Stimulated activated CD8-positive, alpha-beta memory T cell treated with anti-CD3 and anti-CD28 coated beads, Interleukin-2, amount 100 ng/mL, for 48 hours (primary cell): ENCODE measurements at places on chromosomes 2 and 18.

- DNase-seq: no peak
These were observed 44.3 kb upstream of the CAB39 start for GRCh38 chr2:230668184-230668938.

GRCh38 chr18:8276406-8276805 lies 332.8 kb upstream of the RAB12 start:
- no peak for DNase-seq

- DNase-seq: no peak
These were observed 380.0 kb upstream of the ACVR2A start for GRCh38 chr2:147464737-147465357.

GRCh38 chr2:167832868-167833287 lies 414.5 kb downstream of the STK39 start:
- DNase-seq: no peak

DNA sequence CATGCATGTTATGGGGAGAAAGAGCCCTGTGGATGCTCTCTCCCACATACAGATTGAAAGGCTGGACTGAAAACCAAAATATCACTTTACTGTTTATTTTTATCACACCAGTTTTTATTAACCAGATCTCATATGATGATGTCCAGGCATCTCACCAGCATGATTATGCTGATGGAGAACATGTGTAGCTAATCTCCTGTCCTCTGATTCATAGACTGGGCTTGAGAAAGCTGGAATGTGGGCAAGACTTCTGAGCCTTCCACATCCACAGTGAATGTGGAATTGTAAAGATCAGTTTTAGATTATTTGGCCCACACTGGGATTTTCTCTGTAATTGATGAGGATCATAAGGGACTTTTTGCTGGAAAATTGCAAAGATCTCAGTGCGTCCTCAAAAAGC lies 137.9 kb downstream of the ICOS start:
- no peak for DNase-seq

DNA sequence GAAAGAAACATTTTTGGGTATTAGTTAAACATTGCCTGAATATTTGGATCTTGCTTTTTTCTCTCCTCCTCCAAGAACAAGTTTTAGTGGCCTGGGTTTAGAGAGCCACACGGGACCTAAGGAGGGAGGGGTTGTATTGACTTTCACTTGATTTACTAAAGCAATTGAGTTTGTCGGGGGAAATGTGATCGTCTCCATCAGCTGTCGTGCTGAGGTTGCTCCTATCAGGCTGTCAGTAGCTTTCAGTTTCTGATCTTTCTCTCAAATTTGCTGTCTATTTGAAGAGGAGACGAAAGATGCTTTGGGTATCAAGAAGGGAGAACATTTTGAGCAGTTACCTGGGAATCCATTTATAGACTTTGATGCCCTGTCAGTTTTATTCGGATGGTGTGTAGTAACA lies 106.0 kb downstream of the SETBP1 start:
- no peak for DNase-seq

- DNase-seq: no peak
These were observed 31.4 kb downstream of the POLR1A start for GRCh38 chr2:86074256-86074655.

DNA sequence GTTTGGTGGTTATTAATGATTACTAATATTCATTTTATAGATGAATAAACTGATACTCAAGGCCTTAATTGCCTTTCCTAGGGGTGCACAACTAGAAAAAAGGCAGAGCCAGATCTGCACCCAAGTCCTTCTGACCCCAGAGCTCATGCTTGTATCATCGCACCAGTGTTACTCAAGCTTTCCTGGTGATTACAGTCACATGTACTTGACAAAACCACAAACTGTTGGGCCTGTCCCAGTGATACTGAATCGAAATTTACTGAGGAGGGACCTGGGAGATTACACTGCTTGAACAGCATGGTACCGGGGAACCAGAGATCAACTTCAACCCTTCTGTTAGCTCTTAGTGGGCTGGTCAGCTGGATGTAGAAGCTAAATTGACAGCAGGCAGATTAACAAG lies 33.7 kb downstream of the FASTKD2 start:
- DNase-seq: no peak

- no peak for DNase-seq
These were observed 209.5 kb downstream of the LPIN1 start for GRCh38 chr2:11955884-11956291.

DNA sequence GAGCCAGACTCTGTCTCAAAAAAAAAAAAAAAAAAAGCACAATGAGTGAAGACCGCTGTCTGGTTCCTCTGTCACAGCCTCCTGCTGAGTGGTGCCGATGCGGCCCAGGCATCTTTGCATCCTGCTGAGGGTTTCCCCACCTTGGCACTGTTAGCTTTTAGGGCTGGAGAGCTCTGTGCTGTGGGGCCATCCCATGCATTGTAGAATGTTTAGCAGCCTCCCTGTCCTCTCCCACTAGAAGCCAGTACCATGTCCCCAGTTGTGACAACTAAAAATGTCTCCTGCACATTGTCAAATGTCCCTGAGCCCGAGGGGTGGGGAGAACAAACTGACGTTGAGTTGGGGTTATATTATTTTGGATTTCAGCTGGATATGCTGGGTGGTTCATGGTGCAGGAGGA lies 7.9 kb upstream of the COLEC11 start:
- DNase-seq: no peak

DNA sequence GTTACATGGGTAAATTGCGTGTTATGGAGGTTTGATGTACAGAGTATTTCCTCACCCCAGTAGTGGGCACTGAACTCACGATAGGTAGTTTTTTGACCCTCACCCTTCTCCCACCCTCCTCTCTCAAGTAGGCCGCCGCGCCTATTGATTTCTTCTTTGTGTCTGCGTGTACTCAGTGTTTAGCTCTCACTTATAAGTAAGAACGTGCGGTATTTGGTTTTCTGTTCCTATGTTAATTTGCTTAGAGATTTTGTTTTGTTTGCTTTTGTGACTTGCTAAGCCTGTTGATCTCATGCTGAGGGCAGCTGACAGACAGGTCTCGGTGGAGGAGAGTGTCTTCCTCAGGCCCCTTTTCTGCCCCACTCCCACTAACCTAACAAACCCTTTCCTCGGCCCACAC lies 36.2 kb downstream of the ACOXL start:
- DNase-seq: no peak

GRCh38 chr2:10048501-10049171 lies 5.3 kb downstream of the KLF11 start:
- DNase-seq: no peak

- DNase-seq: no peak
These were observed 691.8 kb downstream of the TSN start for GRCh38 chr2:122447237-122447636.

DNA sequence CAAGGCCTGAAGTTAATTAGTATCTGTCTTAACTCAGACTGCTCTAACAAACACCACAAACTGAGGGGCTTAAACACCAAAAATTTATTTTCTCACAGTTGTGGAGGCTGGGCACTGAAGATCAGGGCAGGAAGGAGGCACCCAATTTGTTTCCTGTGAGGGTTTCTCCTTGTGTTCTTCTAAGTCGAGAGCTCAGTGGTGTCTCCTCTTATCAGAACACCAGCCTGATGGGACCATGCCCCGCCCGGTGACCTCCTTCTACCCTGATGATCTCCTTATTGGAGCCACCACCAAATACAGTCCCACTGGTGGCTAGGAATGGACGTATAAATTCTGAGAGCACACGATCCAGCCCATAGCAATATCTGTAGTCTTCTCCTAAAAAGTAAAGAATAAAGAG lies 20.5 kb downstream of the TMEM18 start:
- no peak for DNase-seq

DNA sequence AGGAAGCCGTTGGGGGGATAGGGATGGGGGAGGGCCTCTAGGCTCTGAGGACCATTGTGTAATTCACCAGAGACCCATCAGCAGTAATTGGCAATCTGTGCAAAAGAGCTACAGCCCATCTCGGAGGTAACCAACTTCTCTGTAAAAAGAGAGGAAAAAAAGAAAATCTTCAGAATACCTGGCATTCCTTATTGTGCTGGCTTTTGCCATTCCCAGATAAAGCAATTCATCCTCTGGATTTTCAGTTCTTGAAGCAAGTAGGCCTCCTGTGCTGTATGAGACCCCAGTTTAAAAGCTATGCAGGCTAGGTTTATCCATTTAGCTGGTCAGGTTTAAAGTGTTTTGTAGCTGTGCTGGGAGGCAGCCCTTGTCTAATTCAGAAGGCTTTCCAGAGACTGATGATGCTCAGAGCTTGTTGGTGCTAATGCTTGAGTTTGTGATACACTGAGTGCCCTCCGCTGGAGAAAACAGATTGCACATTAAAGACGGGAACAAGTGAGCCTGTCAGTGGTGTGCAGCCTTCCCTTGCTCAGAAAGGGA lies at the start of gene LRRTM4:
Gene LRRTM4, minus strand, starts transcription at position 446 of the 540 bp plus-strand sequence.
- DNase-seq: no peak

GRCh38 chr2:145687442-145688134 lies 1167.7 kb upstream of the ZEB2 start:
- no peak for DNase-seq

DNA sequence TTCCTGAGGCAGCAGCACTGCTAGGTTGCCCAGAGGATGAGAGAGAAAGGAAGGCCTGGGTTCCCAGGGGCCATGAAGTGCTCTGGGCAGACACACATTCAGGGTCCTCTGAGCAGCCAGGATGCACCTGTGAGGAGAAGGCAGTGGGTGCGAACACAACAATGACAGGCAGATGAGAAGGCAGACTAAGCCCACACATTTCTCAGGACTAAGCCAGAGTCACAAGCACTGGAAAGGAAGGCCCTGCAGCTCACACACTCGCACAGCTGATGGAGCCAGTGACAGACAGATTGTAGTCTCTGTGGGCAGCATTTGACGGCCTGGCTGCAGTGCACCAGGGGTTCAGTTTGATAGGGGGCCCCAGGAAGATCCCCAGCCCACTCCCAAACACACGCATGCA lies 61.8 kb downstream of the ARHGEF4 start:
- no peak for DNase-seq

- DNase-seq: no peak
These were observed 524.2 kb upstream of the CHAC2 start for GRCh38 chr2:53243430-53243829.

DNA sequence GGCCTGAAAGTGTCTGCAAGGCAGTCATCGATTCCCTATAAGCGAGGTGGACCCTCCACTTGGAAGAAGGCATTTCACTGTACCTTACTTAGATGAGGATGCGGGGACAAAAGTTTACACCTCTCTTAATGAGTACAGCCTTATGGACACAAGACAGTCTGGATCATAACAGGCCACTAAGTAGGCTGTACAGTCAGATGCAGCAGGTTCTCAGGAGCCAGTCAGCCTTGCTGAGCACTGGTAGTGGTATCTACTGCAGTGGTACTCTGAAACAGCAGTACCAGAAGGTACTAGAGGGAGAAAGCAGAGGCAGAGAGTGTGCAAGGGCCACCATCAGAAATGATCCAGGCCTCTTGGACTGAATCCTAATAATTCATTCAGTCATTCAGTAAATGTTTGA lies 77.6 kb downstream of the KCMF1 start:
- no peak for DNase-seq

GRCh38 chr2:207015901-207016300 lies 76.6 kb downstream of the CPO start:
- DNase-seq: no peak

DNA sequence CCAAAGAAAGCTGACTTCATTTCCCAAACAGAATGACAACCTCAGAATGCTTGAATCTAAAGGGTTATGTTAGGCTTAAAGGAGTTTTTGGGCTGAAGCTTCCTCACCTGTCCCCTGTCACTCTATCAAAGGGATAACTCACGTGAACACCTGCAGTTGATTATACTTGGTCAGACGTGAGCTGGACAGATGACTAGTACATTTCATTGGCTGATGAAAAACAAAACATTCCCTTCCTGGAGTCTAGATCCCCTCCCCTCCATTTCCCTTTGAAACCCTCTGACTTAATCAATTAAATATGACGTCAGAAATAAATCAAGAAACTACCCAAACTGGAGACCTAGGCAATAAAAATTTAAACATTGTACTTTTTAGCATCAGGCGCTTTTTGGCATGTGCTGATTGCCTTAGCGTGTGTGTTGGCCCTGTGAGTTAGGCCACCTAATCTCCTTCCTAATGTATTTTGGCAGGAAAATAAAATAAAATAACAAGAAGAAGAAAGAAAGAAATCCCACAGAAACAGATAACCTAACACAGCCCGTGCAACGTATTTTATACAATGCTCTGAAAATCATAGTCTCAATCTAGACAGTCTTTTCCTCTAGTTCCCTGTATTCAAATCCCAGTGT lies 159.0 kb downstream of the ANTXR1 start:
- DNase-seq: no peak

- no peak for DNase-seq
These were observed 19.7 kb downstream of the FIGN start for GRCh38 chr2:163716101-163716500.

- DNase-seq: no peak
These were observed 181.0 kb downstream of the AFF3 start for GRCh38 chr2:99961196-99961913.

DNA sequence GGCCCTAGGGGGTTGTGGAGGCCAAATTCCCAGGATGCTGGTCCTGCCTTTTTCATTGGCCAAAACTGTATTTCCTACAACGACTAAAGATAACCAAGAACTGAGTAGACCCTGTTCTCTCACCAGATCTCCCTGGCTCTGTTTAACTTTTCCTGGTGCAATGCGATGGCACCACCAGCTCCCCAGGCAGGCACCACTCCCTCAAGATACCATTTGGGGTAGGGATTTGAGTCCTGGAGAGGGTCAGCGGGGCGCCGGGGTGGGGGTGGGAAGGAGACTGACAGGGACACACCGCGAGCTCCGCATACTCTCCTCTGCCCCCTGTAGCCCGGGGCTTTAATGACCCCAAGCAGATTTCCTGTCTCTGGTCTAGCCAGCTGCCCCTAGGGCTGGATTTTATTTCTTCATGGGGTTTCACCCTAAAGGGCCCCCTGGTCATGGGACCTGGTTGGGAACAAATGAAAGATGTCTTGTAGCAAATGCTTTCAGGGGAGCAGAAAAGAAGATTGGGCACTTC lies 7.3 kb downstream of the SIX2 start:
- no peak for DNase-seq

DNA sequence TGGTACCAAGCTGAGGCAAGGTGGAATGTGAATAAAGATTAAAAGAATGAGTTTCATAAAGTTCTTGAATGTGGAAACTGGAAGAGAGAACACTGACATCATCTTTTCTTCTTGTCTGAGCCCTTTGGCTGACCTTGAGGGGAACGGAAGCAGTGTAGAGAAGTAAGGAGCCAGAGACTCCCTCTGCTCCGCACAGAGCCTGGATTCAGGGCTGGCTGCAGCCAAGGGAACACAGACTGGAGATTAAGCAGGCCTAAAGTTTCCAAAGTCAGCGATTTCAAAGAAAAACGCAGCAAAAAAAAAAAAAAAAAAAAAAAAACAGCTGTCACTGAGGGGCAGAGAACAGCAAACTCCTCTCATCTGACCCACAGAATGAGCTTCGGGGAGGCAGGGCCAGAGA lies 19.3 kb upstream of the ALK start:
- DNase-seq: no peak
